ENCODE measurements at places on chromosomes 16 and 17.

DNA sequence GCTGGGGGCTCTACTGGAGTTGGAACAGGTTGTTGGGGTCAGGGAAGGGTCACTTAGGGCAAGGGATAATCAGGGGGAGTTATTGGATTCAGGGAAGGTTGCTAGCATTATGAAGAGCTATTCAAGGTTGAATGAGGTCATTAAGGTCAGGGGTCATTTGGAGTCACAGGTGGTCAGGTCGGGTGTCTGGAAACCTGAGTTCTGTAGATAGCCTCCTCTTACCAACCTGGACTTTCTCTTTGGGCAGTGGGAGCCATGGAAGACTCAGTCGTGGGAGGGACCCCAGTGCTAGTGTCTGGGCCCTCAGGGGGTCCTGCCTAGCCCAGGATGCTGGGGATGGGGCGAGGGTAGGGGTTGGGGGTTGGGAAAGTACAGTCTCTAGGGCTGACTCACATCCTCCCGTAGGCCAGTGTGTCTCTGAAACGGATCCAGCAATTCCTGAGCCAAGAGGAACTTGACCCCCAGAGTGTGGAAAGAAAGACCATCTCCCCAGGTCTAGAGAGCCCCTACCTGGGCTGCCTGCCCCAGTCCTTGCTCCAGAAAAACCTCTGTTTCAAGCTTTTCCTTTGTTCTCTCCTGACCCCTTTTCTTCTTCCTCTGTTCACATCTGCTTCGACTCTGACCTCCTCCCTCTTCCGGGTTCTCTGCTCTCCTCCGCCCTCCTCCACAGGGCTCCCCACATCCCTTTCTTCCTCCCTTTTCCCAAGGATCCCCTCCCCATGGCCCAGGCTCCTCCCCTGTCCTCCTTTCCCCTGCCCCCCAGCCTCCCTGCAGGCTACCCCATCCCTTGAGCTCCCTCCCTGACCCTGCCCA lies 33.5 kb downstream of the ABCC3 start:
- no peak for DNase-seq

GRCh38 chr16:20871941-20872815 lies 28.0 kb downstream of the DCUN1D3 start:
- DNase-seq, result no peak

GRCh38 chr17:74713171-74713755 lies 540 bp upstream of the CD300LF start:
- no peak for DNase-seq

DNA sequence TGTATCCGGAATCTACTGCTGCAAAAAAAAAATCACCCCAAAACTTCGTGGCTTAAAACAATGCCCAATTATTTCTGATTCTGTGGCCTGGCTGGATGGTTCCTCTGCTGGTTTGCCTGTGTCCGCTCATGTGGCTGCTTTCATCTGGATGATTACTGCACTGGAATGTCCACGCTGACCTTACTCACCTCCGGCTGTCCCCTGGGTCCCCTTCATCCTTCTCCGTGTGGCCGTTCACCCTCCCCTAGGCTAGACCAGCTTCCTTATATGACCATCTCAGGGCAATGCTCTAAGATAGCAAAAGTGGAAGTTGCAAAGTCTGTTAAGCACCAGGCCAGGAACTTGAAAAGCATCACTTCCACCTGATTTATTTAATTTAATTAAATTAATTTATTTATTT lies 31.4 kb upstream of the SPNS2 start:
- DNase-seq, result no peak

GRCh38 chr16:2384426-2384825 lies 43.9 kb upstream of the ABCA3 start:
- DNase-seq, result no peak

- DNase-seq, result no peak
Observed at GRCh38 chr16:2516391-2517240, 2.9 kb downstream of the ATP6V0C start.
